ENCODE measurements at places on chromosomes 1 and 21.

GRCh38 chr1:186950547-186950946 is 121.8 kb downstream of the PLA2G4A start:
- no peak for DNase-seq

- DNase-seq: peak; percentile 2
These were observed at the start of gene RGS7 for GRCh38 chr1:241356519-241357365. Gene RGS7, minus strand, starts transcription at chr1:241357205.

GRCh38 chr1:199272139-199272544 is 633.3 kb downstream of the PTPRC start:
- DNase-seq: no peak

DNA sequence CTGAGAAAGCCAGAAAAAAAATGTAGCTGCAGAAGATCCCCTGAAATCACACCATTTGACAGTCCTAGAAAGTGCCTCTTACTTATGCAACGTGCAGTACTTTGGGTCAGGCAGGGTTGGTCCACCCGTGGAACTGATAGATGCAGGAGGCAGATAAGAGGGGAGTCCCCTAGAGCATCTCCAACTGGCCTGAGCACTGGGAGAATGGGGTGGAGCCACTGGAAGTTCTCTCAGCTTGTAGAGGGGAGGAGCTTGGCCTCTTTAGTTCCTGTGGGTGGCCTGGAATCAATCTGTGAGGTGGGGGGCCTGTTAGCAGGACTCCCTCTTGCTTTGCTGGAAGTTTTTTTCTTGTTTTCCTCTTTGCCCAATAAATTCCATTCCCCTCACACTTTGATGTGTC is 335.7 kb upstream of the NCAM2 start:
- DNase-seq: no peak

DNA sequence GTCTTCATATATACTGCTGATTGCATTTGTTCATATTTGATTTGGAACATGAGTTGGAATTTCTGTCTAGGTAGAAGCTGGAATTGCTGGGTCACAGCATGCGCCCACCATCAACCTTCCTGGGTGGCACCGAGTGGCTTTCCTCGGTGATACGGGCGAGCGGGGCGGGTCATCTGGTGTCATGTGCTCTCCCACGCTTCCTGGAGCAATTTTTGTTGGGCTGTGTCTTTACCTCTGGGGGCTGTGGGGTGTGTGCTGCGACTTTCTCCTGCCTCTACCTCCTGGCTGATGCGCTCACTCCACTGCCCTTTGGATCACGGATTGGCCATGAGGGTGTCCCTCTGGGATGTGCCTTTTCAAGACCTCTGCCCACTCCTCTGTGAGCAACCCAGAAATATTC is 108.7 kb upstream of the COL6A1 start:
- no peak for DNase-seq

- DNase-seq: no peak
These were observed 30.1 kb downstream of the WNT2B start for GRCh38 chr1:112538883-112539282.

GRCh38 chr1:13535227-13535626 is 21.4 kb upstream of the LRRC38 start:
- DNase-seq: no peak

DNA sequence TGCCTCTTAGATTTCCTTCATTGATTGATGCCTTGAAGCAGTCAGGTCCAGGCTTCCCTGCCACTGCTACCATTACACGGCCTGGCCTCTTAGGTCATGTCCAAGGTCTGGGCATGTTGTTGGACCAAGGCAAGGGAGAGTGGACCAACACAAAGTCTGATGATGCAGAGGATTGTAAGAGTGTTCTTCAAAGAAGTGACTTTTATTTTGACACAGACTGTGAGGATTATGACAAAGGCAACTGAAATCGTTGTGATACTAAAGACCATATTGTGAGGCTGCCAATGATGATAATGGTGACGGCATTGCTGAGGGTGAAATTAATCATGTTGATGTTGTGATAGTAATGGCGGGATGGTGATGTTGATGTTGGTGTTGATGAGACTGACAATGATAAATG is 149.5 kb downstream of the GRIK3 start:
- DNase-seq: no peak

- no peak for DNase-seq
These were observed 49.3 kb downstream of the KANK4 start for GRCh38 chr1:62269851-62270495.

- peak; percentile 15 for DNase-seq
These were observed 499.3 kb downstream of the NEGR1 start for GRCh38 chr1:71783071-71783470.

All from hematopoietic multipotent progenitor cell treated with erythropoietin and hydrocortisone succinate and interleukin-3 and kit ligand, for 6 days (in vitro differentiated cells).